HepG2 (cell line): ENCODE measurements at places on chromosomes 12 and 14.

- DNase-seq, result no peak
Measured at GRCh38 chr12:968545-968944, 19.1 kb upstream of the RAD52 start.

DNA sequence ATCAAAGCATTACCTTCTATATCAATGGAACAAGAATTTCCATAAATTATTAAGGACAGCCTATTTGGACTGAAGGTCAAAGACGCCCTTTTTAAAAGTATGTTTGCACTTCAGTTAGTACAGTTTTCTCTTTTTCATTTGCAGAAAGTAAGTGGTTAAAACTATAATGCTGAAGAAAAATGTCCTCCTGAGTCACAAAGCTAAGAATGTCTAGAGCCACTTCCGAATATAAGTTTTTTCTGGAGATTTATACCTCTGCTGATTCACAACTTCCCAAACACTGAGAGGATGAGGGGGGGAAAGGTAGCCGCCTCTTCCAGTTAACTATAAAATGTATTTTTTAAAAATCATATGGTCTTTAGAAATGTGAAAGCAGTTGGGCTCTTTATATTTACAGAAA, 84.9 kb downstream of the DUSP6 start:
- DNase-seq, result no peak

DNA sequence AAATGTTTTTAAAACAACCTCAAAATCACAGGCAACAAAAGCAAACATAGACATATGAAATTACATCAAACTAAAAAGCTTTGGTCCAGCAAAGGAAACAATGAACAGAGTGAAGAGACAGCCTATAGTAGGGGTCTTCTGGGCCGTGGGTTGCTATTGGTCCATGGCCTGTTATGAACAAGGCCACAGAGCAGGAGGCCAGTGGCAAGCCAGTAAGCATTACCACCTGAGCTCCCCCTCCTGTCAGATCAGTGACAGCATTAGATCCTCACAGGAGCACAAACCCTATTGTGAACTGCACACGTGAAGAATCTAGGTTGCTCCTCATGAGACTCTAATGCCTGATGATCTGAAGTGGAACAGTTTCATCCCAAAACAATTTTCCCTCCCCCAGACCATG, 174.0 kb downstream of the DIO2 start:
- DNase-seq, result no peak

- DNase-seq, result no peak
Measured at GRCh38 chr12:67006610-67007009, 262.5 kb upstream of the CAND1 start.

GRCh38 chr12:1681493-1681807, 9.4 kb upstream of the ADIPOR2 start:
- DNase-seq, result no peak

- no peak for DNase-seq
Measured at GRCh38 chr12:47610686-47611252, 95.1 kb downstream of the RPAP3 start.
